ENCODE measurements at places on chromosomes 1 and 21. TPM values are rescaled to one million over a fixed set of nuclear protein-coding genes. Genes with fewer than 3 reads are reported as not detected.

The LCE3D gene
- not detected for total RNA-seq

The GJA4 gene
- total RNA-seq: 2.9 TPM

The OR2L13 gene
- 0.21 TPM for total RNA-seq

The PADI2 gene
- 0.29 TPM for total RNA-seq

The ANKRD65 gene
- 20.0 TPM for total RNA-seq

The EDN2 gene
- total RNA-seq: 3.7 TPM

Measured in uterus (tissue), 4 donors.